Liver (tissue), 10 donors: ENCODE measurements at places on chromosomes 7 and 10. TPM values are rescaled to one million over a fixed set of nuclear protein-coding genes. Genes with fewer than 3 reads are reported as not detected.

Gene DNTT
- total RNA-seq, result 0.70 TPM

Gene CYP26C1
- 0.09 TPM for total RNA-seq

Gene GIMAP5
- total RNA-seq, result 11.1 TPM

DNA sequence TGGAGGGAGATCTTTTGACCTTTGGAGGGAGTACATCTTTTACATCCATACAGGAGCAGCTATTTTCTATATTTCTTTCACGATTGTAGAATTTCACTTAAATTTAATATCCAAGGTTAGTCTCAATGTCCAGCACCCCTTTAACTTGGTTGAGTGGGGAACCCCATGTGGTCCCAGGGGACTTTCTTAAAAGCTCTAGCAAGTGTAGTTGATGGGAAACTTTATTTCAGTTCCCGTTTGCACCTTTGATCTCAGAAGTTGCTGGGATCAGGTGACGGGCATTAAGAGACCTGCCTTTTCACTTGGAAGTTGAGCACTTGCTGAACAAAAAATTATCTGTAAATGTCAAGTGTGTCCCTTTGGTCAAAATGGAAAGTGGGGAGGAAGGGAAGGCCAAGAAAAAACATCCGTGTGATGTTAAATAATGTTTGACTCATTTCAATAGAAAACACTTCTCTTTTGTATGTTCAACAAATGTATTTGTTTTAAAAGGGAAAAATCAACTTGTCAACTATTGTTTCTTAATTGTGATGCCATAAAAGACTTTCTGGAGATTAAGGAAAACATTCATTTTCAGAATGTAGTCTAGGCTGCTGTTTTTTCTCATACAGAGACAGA lies 370.1 kb upstream of the GALNT17 start:
- H3K4me3 ChIP-seq, result no peak overlapping the region
- DNase-seq, result no peak
- no peak overlapping the region for H3K27ac ChIP-seq

DNA sequence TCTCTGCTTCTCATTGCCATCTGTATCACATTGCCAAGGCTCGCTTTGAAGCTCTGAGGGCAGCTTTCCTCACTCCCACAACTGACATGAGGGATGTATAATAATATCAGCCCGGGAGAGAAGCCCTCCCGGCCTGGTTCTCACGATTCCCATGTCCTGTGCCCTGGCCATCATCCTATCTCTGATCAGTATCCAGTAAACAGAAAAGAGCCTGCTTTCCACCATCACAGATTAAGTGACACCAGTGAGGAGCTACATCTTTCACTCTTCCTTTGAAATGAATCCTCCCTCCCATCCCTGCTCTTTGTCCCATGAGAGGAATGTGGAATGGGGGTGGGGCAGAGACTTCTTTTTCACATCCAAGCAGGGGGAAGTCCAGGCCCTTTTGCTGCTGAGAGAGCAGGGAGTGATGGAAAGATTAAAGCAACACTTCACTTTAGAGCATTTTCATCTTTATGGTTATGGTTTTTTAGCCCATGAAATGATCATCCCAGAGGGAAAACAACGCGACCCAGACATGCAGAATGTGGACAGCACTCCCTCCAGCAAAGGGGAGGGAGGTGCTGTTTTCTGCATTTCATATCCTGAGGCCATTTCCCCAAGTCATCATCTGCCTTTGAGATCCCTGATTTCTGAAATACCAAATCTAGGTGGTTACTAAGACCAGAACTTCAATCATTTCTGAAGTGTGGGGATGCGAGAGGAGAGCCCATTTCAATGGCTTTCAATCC lies 84.6 kb upstream of the LYZL1 start:
- no peaks in the 10 kb centered on the region for H3K27me3 ChIP-seq
- no peaks in the 10 kb centered on the region for H3K36me3 ChIP-seq
- no peak for DNase-seq

DNA sequence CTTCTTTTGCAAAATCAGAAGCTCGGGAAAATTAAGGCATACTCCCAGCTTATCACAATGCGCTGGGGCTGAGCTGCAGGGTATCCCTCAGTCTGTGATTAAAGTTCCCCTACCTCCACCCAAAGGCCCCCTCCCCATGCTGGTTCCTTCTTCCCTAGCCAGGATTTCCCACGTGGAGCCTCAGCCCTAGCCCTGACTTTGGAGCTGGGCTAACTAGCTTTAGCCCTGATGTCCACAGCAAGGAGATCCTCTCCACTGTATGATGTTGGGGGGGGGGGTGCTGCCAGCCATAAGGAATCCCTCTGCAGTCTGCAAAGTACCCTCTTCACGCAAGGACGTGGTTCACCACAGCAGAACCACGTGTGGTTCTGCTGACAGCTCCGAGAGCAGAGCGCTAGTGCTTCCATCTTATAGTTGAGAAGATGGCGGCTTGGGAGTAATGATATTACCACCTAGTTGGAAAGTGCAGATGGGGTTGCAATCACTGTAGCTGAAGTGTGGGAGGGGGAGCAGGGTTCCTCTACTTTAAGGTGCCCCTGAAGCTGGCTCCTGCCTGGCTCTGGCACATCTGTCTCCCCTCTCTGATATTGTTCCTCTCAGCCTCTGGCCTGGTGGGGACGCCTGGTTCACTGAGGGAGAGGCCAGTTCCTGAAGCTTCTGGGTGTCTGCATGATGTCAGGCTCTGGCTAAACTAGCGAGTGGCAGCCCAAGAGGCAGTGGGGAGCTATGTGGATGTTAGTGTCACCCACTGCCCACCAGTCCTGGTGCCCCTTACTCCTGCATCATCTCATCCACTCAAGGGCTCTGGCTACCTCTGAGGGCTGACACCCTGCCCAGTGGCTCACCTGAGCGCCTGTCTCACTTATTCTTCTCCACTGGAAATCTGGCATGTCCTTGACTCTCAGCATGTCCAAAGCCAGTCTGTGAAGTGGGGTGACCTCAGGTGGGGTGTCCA lies 270.7 kb downstream of the RPS24 start:
- DNase-seq, result peak; percentile 33
- H3K27ac ChIP-seq, result no peak overlapping the region
- no peaks in the 10 kb centered on the region for H3K36me3 ChIP-seq

DNA sequence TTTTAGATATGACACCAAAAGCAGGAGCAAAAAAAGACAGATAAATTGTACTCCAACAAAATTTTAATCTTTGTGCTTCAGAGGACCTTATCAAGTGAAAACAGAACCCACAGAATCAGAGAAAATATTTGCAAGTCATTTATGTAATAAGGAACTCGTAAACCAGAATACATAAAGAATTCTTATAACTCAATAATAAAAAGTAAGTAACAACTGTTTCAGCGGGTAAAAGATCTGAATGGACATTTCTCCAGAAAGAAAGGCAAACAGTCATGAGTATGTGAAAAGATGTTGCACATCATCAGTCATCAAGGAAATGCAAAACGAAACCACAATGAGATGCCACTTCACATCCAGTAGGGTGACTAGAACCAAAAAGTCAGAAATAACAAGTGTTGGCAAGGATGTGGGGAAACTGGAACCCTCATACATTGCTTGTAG lies 167.7 kb upstream of the KCTD7 start:
- no peak overlapping the region for H3K27ac ChIP-seq
- H3K4me3 ChIP-seq, result no peak overlapping the region
- DNase-seq, result no peak
- no peaks in the 10 kb centered on the region for H3K27me3 ChIP-seq
- no peaks in the 10 kb centered on the region for H3K4me1 ChIP-seq
- no peaks in the 10 kb centered on the region for H3K36me3 ChIP-seq

- peak; percentile 42 for DNase-seq
- peaks cover 2% of the 10 kb centered on the region for H3K36me3 ChIP-seq
- H3K4me3 ChIP-seq, result peak overlapping the region; percentile 82
These were observed 166.3 kb downstream of the NEURL1 start for GRCh38 chr10:103659674-103660363.

GRCh38 chr7:45196374-45196773 lies 38.8 kb downstream of the RAMP3 start:
- DNase-seq, result no peak
- no peak overlapping the region for H3K4me3 ChIP-seq
- H3K36me3 ChIP-seq, result no peaks in the 10 kb centered on the region
- H3K27me3 ChIP-seq, result no peaks in the 10 kb centered on the region
- no peaks in the 10 kb centered on the region for H3K4me1 ChIP-seq
